Jurkat, Clone E6-1 (cell line): ENCODE measurements at places on chromosomes 11 and 22.

DNA sequence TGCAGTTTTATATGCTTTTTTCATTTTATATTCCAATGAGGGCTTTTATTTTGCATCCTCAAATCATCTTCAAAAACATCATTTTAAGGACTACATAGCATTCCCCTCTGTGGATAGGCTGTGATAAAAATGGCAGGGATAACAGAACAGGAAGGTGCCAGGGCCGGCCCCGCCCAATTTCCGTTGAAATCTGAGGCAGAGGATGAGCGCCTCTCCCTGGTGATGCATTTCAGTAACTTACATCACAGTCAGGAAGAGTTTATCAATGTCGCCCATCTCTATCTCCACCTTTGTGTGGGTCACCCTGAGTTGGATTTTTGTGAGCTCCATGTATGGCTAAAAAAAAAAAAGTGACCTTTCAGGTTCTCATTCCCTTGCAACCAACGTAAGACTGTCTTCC lies 201.6 kb downstream of the DSCAML1 start:
- DNase-seq: no peak

- no peak for DNase-seq
Measured at GRCh38 chr11:116960930-116961329, 123.5 kb upstream of the APOA1 start.

DNA sequence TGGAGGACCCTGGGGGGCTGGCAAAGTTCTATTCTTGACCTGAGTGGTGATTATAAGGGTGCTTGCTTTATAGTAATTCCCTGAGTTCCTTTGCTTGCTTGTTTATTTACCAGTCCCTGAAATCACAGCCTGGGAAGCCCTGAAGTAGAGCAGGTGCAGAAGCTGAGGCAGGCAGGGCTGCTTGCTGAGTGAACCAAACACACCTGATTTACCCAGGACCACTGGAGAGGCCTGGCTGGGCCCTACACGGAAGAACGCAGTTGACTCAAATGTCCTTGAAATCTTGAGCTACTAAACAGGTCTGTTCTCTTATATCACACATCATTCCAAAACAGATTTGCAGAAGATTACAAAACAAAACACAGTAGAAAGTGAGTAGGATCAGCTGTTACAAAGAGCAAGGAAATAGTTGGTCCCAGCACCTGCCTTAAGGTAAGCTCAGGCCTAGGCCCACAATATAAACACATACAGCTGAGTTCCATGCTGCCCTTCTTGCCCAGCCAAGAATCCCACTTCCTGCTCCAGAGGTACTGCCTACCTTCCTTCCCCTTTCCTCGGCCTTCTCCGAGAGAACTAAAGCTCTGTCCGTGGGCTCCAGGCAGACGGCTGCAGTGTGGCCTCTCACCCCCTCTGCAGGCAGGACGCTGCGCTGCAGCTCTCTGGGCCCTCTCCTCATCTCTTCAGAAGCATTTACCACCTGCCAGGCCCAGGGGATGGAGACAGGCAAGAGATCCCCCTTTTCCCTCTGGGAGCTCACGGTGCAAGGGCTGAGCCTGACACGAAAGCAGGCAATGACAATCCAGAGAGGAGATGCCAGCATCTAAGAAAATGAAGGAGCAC lies 46.1 kb upstream of the SCUBE2 start:
- peak; percentile 42 for DNase-seq

- DNase-seq: peak; percentile 29
Measured at GRCh38 chr22:24376586-24376985, 50.8 kb upstream of the ADORA2A start.

GRCh38 chr11:68039526-68040086 lies 781 bp downstream of the TCIRG1 start:
- DNase-seq: no peak

- no peak for DNase-seq
Measured at GRCh38 chr11:43937434-43938411, 4.7 kb upstream of the C11orf96 start.

DNA sequence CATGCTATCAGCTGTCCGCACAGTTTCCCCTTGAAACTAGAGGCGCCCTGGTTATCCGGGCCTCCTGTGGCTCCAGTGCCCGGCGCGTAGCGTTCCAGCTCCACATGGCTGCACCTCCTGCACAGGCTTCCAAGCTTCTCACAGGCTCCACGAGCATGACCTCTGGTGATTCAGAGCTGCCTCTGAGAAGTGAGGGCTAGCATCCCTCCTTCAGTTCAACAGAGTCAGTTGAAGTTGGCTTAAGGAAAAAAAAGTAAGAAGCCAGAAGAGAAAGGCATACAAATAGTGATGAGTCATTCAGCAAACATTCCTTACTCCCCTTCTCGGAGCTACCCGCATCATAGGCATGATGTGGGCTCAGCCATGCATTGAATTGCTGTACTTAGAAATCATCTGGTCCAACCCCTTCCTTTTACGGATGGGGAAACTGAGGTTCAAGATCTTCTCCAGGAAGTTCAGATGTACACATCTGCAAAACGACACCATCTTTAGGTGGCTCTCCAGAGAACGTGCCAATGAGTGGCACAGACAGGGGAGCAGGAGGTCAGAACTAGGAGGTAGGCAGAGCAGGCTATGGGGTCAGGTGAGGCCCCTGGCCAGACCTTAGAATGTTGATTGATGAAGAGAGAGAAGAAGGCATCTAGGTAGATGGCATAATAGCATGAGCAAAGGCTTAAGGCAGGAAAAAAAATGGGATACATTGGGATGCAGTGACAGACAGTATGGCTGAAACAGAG lies 216.3 kb upstream of the TBCEL start:
- no peak for DNase-seq
